COLO829 (cell line): ENCODE measurements at places on chromosomes 2 and 18.
A peak's percentile ranks its signal among the peaks of the same experiment; 100 is the strongest.

- no peak for DNase-seq
These were observed 110.3 kb upstream of the SH3BP4 start for GRCh38 chr2:234841321-234842015.

- DNase-seq: no peak
These were observed 55.4 kb upstream of the ACVR1 start for GRCh38 chr2:157931542-157931941.

- no peak for DNase-seq
These were observed 368.5 kb upstream of the TRIB2 start for GRCh38 chr2:12348216-12348615.

- no peak for DNase-seq
These were observed 172.0 kb upstream of the SERPINE2 start for GRCh38 chr2:224211181-224211480.

DNA sequence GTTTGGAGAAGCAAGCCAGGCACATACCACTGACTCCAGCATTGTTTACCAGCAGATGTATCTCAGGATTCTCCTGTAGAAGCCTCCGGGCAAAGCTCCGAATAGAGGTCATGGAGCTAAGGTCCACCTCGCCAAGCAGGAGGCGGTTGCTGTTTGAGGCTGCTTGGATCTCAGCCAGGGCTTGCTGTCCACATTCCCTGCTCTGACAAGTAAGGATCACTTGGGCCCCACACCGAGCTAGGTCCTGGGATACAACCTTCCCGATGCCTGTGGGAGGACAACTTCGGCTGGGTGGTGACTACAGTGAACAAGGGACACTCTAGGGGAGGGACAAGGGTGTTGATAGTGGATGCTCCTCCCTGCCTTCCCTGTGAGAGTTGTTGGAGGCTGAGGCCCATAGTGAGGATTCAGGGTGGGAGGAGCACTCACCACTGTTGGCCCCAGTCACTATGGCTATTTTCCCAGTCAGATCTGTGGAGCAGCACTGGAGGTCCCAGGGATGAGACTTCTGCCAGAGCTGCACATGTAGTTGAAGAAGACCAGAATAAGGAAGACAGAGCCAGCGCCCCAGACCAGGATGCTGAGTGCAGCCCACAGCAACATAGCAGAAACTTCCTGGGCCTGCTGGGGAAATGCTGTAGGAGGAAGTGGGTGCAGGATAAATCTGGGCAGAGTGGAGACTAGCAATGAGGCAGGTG lies 8.3 kb downstream of the C2orf81 start:
- no peak for DNase-seq

DNA sequence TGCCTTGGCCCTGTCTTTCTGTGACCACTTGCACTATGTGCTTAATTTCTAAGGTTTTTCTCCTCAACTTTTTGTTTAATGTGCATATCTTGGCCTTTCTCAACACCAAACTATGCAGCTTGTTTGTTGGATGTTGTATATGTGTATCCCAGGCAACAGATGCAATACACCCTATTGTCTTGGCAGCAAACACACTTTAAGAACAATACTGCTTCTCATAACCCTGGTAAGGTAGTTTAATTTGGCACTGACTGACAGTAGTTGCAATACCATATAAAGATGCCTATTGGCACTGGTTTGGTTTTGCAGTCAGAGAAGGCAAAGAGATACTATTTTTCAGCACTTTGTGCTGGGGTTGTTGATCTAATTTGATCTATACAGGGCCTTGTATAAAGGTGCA lies 360.7 kb upstream of the CWC22 start:
- peak; percentile 9 for DNase-seq

DNA sequence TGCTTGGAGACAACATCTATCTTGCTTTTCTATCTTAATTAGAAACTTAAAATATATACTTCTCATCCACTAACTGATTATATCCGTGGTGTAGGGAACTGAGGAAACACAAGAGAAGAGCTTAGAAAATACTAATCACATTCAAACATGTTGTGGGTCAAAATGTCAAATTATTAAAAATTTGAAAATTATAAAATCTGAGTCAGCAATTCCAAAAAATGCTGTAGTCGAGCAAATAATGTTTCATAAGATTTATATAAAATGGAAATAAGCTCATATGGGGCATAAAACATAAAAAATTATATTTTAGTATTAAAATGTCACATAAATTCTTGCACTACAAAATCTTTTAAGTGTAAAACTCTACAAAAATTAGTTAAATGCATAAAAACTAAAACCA lies 29.2 kb downstream of the SF3B1 start:
- DNase-seq: no peak

DNA sequence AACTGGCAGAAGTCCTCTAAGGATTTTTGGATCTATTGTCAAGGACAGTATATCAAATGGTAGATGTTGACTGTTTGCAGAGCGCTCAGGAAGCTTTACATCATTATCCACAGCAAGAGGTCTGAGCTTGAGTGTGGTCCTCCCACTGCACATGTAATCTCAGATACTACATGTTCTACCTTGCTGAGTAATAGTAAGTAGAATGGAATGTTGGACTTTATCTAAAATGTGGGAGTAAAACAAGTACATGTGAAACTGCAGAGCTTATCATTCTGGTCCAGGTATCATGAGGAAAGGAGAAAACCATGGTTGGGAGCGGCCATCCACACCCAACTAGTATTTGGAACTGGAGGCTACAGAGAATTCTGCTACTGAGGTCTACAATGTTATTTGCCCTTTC lies 19.3 kb upstream of the CD28 start:
- no peak for DNase-seq

DNA sequence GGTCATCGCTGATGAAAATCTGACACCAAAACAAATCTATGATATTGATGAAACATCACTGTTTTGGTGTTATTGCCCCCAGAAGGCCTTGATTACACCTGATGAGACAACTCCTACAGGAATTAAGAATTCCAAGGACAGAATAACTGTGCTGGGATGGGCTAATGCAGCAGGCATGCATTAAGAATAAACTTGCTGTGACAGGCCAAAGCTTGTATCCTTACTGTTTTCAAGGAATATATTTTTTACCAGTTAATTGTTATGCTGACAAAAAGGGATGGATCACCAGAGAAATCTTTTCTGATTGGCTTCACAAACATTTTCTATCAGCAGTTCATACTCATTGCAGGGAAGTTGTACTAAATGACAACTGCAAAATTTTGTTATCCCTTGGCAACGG lies 278.2 kb downstream of the IKZF2 start:
- DNase-seq: no peak

DNA sequence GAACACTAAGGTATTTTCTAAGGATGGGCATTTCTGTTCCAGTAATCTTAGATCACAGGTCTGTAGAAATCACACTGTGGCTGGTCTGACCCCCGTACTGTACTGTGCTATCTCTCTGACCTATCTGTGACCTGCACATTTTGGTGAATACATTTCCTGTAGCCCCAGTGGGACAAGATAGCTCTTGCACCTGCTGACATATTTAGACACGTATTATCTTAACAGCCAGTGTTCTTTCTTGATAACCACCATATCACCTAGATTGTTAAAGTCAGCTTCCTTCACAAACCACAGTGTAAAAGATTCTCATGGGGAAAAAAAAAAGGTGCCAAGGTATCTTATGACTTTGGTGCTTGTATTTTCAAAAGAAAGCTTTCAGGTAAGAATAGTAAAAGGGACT lies 39.8 kb upstream of the TMEM247 start:
- no peak for DNase-seq

DNA sequence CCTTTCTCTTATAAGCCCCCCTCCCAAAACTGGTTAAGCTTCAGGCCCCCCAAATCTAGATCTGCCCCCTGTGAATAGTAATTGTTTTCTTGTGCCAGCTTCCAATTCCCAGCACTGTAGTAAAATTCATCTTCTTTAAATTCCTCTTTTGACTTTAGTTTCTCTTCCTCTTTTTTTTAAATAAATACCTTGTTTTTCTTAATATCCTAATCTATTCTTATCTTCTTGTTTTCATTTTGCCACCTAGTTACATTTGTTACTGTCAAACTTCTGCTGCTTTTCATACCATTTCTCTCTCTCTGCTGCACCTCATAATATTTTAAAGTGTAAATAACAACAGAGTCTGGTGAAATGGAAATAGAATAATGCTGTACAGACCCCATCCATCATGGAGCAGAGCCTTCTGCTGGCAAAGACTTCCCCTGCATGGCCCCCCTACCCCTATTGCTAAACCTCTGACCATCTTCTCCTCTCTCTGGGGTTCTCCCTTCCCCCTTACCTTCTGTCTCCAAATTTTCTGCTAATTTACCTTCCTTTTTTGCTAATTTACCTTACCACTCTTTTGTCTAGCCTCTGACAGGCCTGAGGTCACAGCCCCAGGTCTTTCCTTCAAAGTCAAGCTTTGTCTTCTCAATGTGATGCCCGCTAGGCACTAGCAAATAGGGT lies 94.9 kb upstream of the PAPOLG start:
- no peak for DNase-seq

- DNase-seq: peak; percentile 61
These were observed 143.1 kb upstream of the TTC39C start for GRCh38 chr18:23871410-23871809.

GRCh38 chr2:20525041-20526035 lies 78.5 kb downstream of the RHOB start:
- peak; percentile 54 for DNase-seq

- no peak for DNase-seq
These were observed 257.6 kb downstream of the ANKRD30B start for GRCh38 chr18:15005313-15006130.

GRCh38 chr2:27715318-27716210 lies 51.9 kb downstream of the SLC4A1AP start:
- DNase-seq: no peak

- no peak for DNase-seq
These were observed 327.6 kb downstream of the DCC start for GRCh38 chr18:52667463-52668065.

GRCh38 chr2:154470376-154470775 lies 228.1 kb upstream of the KCNJ3 start:
- DNase-seq: no peak

DNA sequence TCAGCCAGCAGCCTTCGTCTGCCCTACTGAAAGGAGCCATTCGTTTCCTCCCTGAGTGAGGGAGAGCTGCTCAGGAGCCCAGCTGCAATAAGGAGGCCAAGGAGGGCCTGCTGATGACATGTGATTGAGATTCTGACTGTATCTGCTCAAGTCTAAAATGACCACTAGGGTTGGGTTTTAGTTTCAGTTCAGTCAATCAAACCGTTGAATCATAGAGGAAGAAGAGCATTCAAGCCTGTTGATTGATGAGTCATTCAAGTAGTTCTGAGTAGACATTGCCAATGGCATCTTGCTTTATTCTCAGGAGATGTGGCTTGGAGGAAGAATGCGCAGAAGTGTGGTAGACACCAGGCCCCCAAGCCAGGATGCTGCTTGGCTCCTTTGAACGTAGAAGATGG lies 19.9 kb upstream of the BCL2L11 start:
- DNase-seq: peak; percentile 72

DNA sequence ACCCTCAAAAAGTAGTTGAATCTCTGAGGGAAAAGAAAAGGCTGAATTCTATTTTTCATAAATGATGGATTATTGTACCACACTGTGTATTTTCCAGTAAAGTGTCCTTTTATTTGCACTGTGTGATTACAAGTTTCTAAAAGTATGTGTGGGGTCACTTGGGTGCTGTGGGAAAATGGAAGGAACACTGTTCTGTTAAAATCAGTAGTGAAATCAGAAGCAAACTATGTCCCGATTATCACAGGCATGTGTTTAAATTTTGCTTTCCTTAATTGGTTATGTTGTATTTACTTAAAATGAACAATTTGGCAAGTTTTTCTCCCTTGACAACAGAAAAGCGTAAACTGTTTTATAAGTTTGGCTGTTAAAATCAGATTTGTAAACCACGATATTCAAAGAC lies 353.1 kb downstream of the ARHGAP15 start:
- no peak for DNase-seq

DNA sequence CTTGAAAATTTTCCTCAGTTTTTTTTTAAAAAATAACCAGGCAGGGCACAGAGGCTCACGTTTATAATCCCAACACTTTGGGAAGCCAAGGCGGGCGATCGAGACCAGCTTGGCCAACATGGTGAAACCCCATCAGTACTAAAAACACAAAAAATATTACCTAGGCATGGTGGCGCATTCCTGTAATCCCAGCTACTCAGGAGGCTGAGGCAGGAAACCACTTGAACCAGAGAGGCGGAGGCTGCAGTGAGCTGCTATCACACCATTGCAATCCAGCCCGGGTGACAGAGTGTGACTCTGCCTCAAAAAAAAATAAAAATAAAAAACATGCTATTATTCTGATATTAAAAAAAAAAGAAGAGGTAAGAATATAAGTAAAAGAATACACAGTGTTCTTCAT lies 191.0 kb downstream of the ZEB2 start:
- DNase-seq: no peak

DNA sequence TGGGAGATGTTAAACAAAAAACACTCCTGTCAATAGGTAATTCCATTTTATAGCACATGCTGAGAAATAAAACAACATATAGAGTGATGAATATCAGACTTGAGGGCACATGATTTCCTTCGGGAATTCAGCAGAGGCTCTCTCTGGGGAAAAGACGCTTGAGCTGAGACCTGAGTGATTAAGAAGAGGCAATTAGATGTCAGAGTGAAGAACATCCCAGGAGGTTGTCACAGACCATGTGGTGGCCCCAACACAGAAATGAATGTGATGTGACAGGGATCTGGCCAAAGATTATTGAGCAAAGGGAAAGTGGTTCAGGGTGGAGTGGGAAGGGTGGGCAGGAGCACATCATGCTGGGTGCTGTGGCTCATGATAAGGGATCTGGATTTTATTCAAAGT lies 254.7 kb downstream of the RAD51AP2 start:
- DNase-seq: no peak

- DNase-seq: no peak
These were observed 48.4 kb downstream of the DCDC2C start for GRCh38 chr2:3751806-3752205.

DNA sequence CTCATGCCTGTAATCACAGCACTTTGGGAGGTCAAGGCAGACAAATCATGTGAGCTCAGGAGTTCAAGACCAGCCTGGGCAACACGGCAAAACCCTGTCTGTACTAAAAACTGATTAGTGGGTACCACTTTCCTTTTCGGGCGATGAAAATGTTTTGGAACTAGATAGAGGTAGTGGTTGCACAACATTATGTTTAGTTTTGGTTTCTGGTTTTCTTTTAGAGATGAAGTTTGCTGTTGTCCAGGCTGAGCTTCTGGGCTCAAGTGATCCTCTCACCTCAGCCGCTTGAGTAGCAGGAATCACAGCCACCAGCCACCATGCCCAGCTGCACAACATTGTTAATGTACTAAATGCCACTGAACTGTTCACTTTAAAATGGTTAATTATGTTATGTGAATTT lies 27.6 kb downstream of the AAK1 start:
- no peak for DNase-seq

- no peak for DNase-seq
These were observed 28.4 kb downstream of the ODC1 start for GRCh38 chr2:10419553-10420257.

DNA sequence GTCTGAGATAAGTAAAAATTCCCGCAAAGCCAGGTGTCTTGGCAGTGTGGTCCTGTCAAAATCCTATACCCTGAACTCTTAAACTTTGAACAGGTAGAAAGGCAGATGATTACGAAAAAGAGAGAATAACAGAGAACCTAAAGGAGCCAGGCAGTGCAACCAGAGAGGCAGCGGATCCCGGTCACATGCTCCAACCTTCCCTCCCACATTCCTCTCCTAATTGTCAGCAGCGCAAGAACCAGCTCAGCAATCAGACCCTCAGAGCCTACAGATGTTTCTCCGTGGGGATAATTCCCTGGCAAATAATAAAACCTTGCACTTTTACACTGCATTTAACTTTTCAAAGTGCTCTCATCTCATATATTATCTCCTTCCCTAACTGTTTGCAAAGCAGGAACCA lies 124.8 kb downstream of the EPHA4 start:
- no peak for DNase-seq
